ENCODE measurements at places on chromosomes 12 and 14.

DNA sequence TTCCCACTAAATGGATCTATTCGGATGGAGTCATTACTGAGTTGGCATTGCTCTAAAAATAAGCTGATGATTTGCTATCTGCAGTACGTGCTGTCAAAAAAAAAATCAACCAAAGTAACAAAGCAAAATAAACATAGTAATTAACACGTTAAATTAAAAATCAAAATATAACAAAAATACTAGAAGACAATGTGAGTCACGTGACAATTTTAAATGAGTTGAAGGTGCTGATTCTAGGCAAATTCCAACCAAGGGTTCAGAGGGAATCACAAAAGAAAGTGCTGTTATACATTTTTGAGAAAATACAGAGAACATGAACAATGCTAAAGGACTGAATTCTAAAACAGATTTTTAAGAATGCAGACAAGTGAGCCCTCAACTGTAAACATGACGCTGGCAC is 45.2 kb upstream of the IFNG-AS1 start:
- no peak for DNase-seq

- no peak for DNase-seq
Observed at GRCh38 chr14:74609721-74610120, 2.3 kb downstream of the LTBP2 start.

DNA sequence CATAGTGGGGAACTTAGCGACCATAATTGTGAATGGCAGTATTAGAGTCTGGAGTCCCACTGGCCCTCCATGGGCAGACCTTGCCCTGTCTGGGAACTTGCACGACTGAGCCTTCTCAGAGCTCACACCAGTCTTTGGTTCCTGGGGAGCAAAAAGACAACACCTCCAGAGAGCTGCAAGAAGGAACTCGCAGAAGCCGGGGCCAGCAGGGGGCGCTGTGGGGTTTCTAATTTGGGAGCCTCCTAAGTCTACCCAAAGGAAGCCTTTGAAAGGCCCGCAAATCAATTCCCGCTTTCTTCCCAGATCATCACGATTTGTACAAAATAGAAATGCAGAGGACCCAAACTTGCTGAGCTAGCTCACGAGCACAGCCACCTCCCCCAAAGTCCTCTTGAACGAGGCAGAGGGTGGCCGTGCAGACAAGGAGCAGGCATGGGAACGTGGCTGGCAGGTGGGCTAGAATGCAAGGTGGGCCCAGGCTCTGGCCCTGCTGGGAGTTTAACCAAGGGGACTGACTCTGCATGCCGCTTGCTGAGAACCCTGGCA is 46.3 kb upstream of the FBXO21 start:
- peak; percentile 71 for DNase-seq

DNA sequence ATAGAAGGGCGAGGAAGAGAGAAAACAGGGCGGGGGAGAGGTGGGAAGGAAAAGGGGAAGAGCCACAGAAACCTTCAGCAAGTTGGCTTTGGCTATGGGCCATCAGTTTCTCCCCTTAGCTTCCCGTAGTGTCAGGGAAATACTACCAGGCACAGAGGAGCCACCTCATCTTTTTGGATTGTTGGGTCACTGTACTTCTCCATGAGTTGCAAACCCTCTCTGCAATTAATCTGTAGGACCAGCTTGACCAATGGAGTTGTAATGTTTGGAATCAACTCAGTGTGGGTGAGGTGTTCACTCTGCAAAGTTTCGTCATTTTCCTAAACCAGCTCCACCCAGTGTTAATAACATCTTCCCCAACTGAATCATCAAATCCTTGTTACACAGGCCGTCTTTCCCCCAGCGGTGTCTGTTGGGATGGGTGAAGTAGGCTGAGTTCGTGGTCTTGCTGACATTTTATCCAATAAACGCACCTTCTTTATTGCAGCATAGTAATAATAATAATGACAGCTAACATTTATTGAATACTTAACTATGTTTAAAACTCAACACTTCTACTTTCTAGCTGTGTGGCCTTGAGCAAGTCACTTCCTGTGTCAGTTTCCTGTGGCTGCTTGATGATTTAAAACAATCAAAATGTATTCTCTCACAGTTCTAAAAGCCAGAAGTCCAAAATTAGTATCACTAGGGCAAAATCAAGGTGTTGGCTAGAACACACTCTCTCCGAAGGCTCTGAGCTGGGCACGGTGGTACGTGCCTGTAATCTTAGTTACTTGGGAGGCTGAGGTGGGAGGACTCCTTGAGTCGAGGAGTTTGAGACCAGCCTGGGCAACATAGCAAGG is 8.1 kb upstream of the GLTP start:
- no peak for DNase-seq

DNA sequence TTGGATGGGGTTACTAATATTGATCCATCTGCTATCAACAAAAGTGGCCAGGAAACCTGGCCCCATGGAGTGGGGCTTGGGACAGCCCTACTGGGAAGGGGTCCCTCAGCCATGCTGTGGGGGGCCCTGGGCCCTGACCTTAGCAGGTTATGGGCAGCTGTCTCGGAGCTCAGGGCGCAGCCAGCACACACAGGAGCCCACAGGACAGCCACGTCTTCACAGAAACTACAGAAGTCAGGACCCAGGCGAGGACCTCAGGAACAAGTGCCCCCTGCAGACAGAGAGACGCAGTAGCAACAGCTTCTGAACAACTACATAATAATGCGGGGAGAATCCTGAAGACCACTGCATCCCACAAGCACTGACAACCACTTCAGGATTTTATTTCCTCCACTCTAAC is 11.9 kb upstream of the FKBP11 start:
- no peak for DNase-seq

DNA sequence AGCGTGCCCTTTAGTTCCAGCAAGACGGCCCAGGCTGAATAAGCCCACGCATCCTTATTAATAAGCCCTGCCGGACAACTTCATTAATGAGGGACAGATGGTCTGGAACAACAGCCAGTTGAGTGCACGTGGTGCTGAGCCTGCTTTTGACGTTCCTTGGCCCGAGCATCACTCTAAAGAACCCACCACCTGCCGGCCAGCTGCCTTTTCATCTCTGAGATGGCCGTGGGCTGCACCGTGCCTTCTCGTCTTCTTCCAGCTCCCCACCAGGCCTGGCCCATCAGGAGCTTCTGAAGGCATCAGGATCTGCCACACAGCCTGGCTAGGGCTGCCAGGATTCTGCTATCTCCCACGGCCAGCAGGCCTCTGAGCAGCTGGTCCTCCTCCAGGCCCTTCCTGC is 80.0 kb downstream of the AACS start:
- DNase-seq: no peak

GRCh38 chr14:36829547-36829946 is 167.9 kb downstream of the PAX9 start:
- no peak for DNase-seq

All from activated T-cell treated with anti-CD3 and anti-CD28 coated beads for 48 hours (primary cell).